ENCODE measurements at places on chromosomes 2 and 18. TPM values are rescaled to one million over a fixed set of nuclear protein-coding genes. Genes with fewer than 3 reads are reported as not detected.

The CCDC68 gene
- total RNA-seq: not detected

The AQP12B gene
- not detected for total RNA-seq

The ESPNL gene
- 0.07 TPM for total RNA-seq

The STRN gene
- 27.5 TPM for total RNA-seq

The ST8SIA5 gene
- 0.36 TPM for total RNA-seq

The CYS1 gene
- total RNA-seq: 7.0 TPM

The SPIRE1 gene
- total RNA-seq: 65.8 TPM

The TEKT4 gene
- not detected for total RNA-seq

The VWC2L gene
- total RNA-seq: not detected

The OR6B2 gene
- not detected for total RNA-seq

The LOXHD1 gene
- total RNA-seq: not detected

The HMSD gene
- total RNA-seq: not detected

The ENOSF1 gene
- total RNA-seq: 25.6 TPM

The CCDC148 gene
- total RNA-seq: 0.52 TPM

The TBR1 gene
- total RNA-seq: not detected

The PNPT1 gene
- 19.6 TPM for total RNA-seq

The CDH20 gene
- not detected for total RNA-seq

The GLI2 gene
- 37.0 TPM for total RNA-seq

The STARD6 gene
- not detected for total RNA-seq

The RGPD3 gene
- not detected for total RNA-seq

The OLA1 gene
- 71.8 TPM for total RNA-seq

The ELOA2 gene
- not detected for total RNA-seq

The RELCH gene
- total RNA-seq: 22.6 TPM

The POTEE gene
- 0.92 TPM for total RNA-seq

The PUM2 gene
- 73.1 TPM for total RNA-seq

The ERCC3 gene
- 35.2 TPM for total RNA-seq

The GAREM2 gene
- 6.5 TPM for total RNA-seq

The LRRTM1 gene
- total RNA-seq: not detected

The ONECUT2 gene
- 0.05 TPM for total RNA-seq

The C1QL2 gene
- not detected for total RNA-seq

The SCN3A gene
- total RNA-seq: not detected

The CCL20 gene
- 0.45 TPM for total RNA-seq

The NR4A2 gene
- total RNA-seq: 1.2 TPM

The FBXO41 gene
- total RNA-seq: 1.6 TPM

The IAH1 gene
- total RNA-seq: 66.6 TPM

The CCDC150 gene
- total RNA-seq: 3.6 TPM

The IL36G gene
- total RNA-seq: not detected

The DSC1 gene
- total RNA-seq: not detected

The HOXD11 gene
- total RNA-seq: not detected

The FSHR gene
- total RNA-seq: not detected

The ATF2 gene
- 61.0 TPM for total RNA-seq

Data from chondrocyte (in vitro differentiated cells).